ENCODE measurements at places on chromosomes 16 and 17.
A peak's percentile ranks its signal among the peaks of the same experiment; 100 is the strongest.

- no peak for DNase-seq
These were observed 300.6 kb downstream of the SEC14L1 start for GRCh38 chr17:77441130-77441920.

- no peak for DNase-seq
These were observed 12.3 kb downstream of the TMEM100 start for GRCh38 chr17:55710410-55710809.

DNA sequence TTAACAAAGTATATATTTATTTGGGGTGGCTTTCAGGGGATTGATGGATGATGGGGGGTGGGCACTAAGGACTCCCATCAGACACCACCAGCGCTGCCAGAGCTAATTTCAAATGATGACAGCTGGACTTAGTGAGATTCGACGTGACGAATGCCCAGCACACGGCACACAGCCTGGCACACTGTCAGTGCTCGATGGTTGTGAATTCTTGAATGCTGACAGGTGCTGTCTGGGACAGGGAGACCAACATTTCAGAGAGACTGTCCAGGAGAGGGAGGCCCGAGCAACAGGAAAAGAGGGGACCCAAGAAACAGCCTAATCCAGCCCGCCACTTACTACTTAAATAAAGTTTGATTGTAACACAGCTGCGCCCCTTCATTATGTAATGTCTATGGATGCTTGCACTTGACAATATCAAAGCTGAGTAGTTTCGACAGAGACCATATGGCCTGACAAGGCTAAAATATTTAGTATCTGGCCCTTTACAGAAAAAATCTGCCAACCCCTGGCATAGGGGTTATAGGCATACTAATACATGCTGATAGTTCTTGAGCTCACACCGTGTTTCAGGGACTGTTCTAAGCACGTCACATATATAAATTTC, 6.2 kb upstream of the MPRIP start:
- DNase-seq = no peak

DNA sequence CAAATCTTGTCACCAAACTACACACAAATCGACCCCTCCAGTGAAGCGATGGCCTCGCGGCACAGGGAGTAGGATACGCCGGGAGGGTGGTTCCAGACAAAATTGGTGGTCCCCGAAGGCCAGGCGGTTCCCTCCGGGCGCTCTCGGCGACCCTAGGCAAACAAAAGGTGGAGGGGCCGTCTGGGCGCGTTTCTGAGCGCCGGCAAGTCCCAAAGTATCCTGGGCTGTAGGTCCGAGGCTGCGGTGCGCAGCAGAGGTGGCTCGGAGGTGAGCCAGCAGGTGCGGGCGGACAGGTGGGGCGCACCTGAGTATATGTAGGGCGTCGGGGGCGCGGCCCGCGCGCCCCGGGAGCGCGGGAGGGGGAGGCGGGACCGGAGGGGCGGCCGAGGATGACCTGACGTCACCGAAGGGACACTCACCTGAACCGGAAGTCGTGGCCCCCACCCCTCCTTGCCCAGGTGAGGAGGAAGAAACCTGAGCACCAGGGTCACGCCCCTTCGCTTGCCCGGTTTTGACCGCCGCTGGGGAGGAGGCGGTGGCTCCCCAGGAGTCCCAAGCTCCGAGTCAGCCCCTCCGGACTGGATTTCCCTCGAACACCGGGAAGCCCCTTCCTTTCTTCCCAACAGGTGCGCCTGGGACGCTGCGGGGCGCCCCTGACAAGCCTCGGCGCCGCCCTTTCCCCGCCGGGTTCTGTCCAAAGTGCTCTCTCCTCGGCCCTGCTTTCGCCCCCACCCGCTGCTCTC, at the start of gene CLDN7:
Gene CLDN7 (minus strand): TSS at position 287 of the 743 bp plus-strand sequence. CDS start 435 bp downstream, outside the sequence.
- no peak for DNase-seq

- no peak for DNase-seq
These were observed 3.2 kb downstream of the SNTB2 start for GRCh38 chr16:69190046-69190588.

DNA sequence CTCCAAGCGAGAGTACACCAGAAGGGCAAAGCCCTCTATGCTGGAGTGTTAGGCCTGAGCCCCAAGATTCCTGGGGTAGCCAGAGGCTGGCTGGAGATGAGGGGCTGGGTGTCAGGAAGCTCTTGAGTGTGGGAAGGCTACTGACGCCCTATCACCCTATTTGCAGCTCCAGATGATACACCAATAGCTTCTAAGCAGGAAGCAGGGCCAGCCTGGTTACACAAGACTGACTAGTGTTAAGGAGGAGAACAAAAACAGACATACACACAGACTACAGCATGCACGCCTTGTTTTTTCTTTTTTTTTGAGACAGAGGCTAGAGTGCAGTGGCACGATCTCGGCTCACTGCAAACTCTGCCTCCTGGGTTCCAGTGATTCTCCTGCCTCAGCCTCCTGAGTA, 15.9 kb downstream of the POLR3K start:
- no peak for DNase-seq

- DNase-seq = no peak
These were observed 43.4 kb downstream of the HNF1B start for GRCh38 chr17:37701496-37701898.

DNA sequence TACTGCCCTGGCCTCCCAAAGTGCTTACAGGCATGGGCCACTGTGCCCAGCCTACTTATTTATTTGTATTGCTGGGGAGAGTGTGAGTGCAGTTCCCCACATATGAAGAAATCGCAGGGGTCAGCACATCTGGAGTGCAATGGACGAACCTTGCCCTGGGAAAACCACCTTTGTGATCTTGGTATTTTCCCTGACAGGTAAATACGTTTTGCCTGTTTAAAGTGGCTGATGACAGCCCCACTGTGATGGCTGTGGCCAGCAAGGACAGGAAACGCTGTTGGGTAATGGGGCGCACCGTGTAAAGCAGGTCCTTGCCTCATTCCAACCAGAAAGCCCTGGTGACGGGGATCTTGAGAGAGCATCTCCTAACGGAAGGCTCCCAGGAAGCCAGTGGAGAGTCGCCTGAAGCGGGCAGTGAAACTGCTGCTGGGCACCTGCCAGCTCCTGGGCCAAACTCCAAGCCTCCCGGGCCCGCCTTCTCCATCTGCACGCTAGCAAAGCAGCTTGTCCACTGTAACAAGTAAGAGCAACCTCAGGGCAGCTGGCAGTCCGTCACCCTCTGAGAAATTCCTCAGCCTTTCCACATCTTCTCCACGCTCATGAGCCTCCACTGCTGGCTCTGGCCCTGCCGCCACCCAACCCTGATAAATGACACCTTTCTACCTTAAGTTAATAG, 17.5 kb downstream of the EMC8 start:
- no peak for DNase-seq

DNA sequence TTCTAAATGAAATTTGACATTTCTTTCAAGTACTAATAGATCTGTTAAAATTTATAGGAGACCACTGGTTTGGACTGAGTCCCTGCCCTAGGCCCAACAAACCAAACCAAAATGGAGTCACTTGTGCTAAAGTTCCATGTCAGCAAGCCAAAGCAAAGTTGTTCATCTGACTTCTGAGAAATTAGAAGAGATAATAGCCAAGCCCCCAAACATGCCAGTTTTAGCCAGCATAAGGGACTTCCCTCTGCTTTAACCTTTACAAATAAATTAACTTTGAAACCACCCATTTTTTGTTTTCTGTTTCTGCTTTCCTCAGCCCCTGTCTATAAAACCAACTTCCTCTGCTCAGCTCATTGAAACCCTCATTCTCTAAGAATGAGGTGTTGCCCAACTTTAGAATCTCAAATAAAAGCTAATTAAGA, 18.9 kb downstream of the CDR2 start:
- DNase-seq = no peak

DNA sequence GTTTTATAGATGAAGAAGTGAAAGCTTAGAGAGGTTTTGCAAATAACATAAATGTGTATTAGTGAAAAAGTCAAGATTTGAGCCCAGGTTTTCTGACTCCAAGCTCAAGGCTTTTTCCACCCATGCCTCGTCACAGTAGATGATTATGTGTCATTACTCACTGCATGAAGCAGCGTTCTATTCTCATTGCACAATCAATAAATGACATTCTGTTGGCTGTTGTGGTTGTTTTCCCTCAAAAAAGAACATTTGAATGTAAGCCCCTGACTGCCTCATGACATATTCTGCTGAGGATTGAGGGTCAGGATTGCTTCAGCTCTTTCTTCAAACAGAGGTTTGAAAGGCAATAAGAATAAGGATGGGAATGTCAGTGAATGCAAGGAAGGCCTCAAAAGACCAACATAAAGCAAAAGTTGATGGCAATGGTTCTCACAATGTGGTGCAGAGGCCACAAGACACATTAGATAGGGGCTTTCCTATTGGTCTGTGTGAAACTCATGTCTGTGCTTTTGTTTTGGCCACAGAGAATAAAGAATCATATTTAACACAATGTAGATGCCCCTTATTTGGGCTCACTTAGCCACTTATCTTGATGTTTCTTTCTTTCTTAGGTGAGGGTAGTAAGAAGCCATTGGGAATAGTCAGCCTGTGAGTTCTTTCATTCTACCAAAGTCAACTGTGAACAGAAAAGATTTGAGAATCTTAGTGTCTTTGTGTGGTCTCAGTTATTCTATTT, 5.4 kb upstream of the MMD start:
- no peak for DNase-seq

DNA sequence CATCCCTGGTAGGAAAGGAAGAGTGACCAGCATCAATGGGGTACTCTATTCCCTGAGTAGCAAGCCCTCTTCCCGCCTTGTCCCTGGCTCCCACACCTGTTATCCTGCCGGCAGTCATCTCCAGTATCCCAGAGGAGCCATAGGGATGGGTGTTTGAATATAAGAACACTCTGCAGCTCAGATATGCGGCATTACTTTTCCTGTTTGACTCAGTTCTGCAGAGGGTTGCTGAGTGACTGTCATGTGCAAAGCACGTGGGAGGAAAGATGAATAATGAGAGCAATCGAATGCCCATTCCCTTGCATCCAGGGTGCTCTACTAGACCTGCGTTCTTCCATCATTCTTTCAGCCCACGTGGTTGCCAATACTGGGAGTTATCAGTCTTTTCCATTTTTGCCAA, 115.1 kb downstream of the PRKCB start:
- DNase-seq = no peak

- DNase-seq = no peak
These were observed 160.4 kb downstream of the ABCC12 start for GRCh38 chr16:47995354-47995753.

DNA sequence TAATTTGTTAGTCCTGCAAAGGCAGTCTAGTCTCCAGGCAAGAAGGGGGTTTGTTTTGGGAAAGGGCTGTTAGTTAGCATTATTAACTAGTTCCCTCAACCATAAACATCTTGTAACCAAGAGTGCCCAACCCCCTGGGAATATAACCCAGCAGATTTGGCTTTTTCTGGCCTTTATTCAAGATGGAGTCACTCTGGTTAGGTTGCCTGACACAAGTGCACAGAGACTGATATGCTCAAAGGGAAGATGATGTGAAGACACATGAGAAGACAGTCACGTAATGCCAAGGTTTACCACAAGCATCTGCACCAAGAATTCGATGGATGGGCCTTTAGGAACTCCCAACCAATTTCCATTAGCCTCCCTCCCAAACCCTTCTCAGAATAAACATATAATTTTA, 3.9 kb upstream of the SCPEP1 start:
- DNase-seq = no peak

GRCh38 chr17:30965686-30966085, 5.2 kb upstream of the RNF135 start:
- DNase-seq = no peak

DNA sequence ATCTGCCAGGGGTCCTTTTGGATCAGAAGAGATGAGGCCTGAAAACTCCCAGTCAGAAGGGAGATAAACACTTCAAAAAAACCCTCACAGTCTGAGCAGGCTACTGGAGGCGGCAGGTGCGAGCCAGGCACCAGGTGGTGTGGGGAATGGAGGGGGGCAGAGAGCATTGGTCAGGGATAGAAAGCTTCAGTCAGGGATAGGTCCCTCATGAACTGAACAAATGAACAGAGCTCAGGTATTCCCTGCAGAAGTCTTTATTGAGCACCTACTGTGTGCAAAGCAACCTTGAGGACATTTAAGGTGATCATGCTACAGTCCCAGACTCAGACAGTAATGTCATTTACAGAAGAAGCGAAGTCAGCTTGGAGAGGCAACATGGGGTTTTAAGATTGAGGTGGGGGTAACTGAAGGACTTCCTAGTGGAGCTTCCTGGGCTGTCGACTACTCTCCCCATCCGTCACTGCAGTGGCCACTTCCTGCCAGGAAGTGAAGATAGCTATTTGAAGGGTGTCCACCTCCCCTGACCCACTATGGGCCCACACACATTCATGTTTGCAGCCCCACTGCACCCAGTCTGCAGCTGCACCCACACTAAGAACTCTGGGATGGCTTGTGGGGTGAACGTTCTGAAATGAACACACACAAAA, 3.2 kb downstream of the KIFC3 start:
- DNase-seq = no peak

GRCh38 chr17:42287977-42288802, at the start of gene STAT5A:
Gene STAT5A (plus strand): TSS chr17:42288498. CDS start chr17:42289412, 914 bp downstream.
- peak; percentile 6 for DNase-seq

DNA sequence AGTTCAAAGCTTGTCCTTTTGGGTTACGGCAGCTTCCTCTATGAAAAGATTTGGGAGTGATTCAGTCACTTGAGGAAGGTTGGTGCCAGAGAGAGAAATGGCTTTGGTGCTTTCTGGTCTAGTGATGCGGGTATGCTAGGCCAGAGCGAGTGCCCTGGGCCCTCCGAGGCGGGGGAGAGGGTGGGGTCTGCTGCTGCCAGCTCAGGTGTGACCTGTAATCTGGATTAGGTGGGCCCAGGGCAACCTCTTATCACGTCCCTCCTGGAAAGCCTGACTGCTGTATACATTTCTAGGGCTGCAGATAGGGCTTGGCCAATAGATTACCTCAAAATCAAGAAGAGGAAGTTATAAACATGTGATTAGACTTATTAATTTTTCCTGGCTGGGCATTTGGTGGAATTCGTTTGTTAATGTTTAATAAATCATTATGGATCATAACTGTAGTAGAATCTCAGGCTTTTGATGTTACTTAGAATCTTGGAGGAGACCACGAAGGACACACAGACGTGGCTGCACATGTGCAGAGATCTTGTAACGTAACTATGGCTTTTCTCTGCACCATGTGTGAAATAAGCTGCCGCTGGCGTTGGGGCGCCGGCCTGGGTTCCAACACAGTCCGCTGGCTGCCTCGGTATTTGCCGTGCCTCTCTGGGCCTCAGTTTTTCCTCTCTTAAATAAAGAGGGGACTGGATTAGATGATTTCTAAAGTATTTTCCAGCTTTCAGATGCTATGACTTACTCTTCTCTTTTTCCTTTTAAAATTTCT, 1.2 kb downstream of the IRF8 start:
- DNase-seq = no peak

DNA sequence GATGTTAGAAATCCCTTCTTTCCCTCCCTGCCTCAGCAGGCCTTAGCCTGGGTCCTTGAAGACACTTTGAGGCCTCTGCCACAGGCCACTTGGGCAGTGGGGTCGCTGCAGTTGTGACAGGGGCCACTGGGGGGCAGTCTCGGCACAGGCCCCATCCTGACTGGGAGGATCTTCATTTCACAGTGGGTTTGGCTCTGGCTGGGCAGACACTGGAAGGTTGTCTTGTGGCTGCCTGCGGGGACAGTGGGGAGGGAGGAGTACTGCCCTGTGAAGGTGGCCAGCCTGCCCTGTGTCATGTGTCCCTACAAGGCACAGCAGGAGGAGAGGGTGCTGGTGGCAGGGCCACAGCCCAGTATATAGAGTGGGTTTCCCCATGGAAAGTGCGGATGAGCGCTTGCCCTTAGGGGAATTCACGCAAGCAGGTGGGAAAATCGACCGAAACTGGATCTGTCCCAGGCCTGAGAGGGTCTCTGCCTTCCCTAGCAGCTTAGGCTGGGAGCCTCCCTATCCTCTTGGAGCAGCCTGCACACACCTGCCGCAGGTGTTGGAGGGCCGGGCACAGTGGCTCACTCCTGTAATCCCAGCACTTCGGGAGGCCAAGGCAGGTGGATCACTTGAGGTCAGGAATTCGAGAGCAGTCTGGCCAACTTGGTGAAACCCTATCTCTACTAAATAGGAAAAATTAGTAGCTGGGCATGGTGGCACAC, 28.8 kb downstream of the GINS2 start:
- peak; percentile 24 for DNase-seq

Data from kidney glomerular epithelial cell (primary cell).